ENCODE measurements at places on chromosomes 11 and 22.

DNA sequence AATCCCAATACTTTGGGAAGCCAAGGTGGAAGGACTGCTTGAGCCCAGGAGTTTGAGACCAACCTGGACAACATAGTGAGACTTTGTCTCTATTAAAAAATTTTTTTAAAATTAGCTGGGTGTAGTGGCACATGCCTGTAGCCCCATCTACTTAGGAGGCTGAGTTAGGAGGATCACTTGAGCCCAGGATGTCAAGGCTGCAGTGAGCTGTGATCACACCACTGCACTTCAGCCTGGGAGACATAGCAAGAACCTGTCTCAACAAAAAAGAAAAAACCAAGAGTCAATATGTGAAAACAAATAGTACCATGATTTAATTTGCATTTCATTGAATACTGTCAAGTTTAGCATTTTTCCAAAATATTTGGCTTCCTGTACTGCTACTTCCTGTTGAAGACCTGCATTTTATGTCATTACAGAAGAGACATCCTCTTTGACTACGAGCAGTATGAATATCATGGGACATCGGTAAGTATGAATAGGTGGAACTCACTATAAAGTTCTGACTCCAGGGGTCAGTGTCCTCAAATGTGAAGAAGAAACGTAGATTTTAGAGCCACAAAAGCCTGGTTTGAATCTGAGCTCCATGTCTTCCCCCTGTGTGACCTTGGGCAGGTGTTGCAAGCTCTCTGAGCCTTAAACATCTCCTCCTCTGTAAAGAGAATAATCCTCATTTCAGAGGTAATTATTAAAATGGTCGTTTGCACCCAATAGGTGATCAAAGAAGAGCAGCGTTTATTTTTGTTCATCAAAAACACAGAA is 16.0 kb downstream of the CDC45 start:
- DNase-seq = no peak

DNA sequence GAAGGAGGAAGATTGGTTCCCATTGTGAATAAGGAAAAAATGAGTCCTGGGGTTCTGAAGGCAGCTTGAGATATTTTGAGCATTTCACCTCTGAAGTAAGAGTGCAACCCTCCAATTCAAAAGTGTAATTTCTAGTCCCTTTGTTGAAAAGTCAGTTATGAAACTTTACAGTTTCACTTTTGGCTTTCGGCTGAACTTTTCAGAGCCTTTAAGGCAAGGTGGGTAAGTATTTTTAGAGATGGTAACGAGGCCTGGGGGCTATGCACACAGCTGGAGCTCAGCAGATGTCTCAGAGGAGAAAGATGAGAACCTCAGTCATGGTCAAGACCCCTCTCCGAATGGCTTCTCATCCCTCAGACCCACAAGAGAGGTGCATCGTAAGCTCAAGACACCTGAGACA is 267.6 kb downstream of the KIRREL3 start:
- DNase-seq = no peak

GRCh38 chr11:6607190-6607795 is 3.7 kb downstream of the ILK start:
- DNase-seq = no peak

DNA sequence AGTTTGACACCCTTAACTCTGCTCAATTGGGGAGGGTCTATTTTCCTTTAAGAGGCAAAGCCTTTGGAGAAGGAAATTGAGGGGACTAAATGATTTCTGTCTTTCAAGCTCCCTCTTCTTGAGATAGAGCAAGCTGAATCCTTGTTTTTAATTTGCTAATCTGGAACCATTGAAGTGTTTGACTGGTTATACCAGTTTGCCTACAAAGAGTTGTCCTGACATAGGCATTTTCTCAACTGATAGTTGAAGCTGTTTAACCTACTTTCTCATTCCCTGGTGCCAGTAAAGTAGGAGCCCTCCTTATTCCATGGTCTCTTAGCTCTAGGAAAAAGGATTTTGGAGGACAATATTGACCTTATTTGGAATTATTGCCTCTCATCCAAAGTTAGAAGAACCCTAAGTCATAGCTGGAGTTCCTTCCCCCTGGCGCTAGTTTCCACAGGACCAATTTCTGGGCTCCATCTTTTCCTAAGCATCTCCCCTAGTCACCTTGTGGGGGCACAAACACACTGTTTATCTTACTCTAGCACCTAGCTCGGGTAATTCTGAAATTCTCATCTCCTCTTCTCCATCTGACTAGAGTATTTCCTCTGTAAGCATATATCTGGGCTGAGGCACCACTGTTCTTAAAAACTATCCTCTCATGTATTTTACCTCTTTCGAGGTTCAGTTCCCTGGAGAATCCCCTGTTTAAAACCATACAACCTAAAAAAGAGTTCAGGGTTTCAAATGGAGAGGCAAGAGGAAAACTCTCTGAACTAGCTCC is 7.4 kb downstream of the ZDHHC5 start:
- DNase-seq = no peak

DNA sequence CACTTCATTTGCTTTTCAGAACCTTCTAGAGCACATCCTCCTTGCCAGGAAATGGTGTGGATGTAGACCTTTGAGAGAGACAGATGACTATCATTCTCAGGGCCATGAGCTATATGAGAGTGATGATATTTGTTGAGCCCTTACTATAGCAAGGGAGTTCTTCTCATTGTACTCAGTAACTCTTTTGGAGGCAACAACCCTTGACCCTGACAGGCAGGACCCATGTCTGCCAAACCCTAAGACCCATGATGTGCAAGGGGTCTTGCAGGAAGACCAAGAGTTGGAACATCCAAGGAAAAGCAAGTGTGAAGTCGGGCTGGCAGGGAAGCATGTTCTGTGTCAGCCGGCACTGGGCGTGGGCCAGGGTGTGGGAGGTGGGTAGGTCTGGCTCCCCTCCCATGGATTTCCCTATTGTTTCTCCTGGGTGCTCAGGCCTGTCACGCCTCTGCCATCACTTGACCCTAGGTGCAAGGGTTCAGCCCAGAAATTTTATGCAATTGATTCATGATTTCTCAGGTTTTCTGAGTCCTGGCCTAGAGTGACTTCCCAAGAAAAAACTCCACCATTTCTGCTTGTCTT is 1.2 kb downstream of the FOLR3 start:
- DNase-seq = no peak

- peak; percentile 26 for DNase-seq
Observed at GRCh38 chr11:43948341-43949225, 6.1 kb downstream of the C11orf96 start.

DNA sequence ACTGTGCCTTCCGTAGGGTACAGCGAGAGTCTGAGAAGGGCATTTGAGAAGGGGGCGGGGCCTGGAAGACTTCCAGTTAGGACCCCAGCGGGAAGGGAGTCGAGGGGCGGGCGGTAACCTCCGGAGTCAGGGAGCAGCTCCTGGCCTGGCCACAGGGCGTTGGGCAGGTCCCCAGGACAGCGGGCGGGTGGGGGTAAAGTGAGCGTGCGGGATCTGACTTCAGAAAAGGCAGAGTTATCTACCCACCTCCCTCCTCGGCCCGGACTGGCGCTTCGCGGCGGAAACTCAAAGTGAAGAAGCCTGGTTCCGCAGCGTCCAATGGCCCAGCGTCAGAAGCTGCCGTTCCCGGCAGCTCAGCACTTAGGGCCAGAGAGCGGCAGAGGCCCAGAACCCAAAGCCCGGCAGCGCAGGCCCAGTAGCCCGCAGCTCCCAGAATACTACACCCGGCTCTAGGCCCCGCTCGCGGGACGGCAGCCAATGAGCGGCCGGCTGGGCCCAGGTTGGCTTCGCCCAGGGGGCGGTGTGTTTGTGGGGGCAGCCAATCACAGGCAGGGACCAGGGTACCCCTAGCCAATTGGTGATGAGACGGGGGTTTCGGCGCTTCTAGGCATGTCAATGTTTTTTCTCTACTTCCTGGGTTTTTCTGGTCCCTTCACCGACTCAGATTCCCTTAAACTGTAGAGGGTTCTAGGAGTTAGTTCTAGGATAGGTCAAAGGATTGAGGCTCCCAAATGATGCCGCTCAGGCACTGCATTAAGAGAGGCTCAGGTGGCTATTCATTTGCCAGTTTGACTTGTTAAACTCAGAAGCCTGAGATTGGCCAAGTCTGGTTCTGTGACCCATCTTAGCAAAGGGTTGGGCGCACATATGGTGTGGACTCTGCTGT is at the start of gene TRIM68:
Gene TRIM68, minus strand, starts transcription at position 451 of the 886 bp plus-strand sequence. CDS start 2,727 bp downstream, outside the sequence.
- peak; percentile 90 for DNase-seq

GRCh38 chr11:132119573-132119972 is 749.2 kb downstream of the NTM start:
- DNase-seq = no peak

- no peak for DNase-seq
Observed at GRCh38 chr22:24205438-24206195, 24.3 kb downstream of the SUSD2 start.

GRCh38 chr11:72326151-72326848 is 82.3 kb upstream of the PHOX2A start:
- peak; percentile 89 for DNase-seq

DNA sequence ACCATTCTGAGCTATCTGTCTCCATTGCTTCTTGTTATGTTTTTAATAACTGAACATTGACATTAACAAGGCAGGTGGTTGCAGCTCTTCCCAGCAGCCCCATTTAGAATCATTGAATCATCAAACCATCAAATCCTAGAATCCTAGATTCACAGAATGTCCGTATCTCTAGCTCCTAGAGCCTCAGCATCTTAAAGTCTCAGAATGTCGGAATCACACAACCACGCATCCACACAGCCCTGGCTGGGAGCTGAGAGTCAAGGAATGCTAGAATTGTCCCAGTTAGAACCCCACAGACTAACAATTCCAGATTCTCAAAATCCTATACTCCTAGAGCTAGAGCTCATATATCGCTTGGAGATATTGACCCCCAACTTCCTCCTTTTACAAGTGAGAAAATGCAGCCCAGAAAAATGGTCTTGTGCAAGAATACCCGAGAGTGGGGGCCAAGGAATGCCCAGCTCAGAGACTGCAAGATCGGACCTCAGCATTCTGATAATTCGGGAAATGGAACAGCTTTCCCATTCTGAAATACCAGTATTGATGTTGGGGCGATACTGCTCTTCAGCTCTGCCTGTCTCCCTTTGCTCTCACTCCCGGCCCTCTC is 38.8 kb downstream of the PDE2A start:
- no peak for DNase-seq

- DNase-seq = no peak
Observed at GRCh38 chr11:27409049-27409448, 46.0 kb upstream of the CCDC34 start.

GRCh38 chr11:35029979-35030682 is 108.8 kb upstream of the CD44 start:
- no peak for DNase-seq

GRCh38 chr11:25327656-25328055 is 830.8 kb downstream of the LUZP2 start:
- DNase-seq = no peak

GRCh38 chr22:22703715-22704114 is 59.3 kb downstream of the GGTLC2 start:
- DNase-seq = no peak

DNA sequence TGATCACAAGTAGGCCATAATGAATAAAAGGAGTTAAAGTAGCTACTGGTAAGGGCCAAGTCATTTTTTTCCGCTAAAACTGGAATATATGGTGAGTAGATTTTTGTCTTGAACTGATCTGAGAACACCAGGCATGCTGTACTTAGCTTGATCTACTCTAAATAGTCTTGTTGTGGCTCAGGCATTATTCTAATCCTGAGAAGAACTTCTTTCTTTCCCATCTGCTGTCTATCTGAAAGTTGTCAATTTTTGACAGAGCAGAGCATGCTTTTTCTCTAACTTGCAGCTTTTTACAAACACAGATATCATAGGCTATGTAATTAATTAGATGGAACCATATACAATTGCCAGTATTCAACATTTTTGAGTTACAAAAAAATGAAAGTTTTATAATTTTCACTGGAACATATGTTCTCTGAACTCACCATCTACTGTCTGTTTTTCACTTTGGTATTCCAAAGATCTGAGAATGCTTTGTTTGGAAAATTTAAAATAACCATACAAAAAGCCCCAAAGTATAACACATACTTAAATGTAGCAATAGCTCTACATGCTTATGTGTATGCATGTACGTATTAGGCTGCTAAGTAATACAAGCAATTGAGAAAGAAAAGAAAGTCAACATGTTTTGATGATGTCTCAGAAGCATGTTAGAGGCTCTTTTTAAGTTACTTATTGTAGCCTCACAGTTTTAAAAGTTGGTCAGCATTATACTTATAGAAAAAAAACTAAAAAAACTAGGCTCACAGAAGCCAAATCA is 542.7 kb upstream of the LUZP2 start:
- DNase-seq = no peak

- peak; percentile 81 for DNase-seq
Observed at GRCh38 chr22:45240810-45241631, at the start of gene KIAA0930. KIAA0930 (minus strand) TSS chr22:45240894; CDS start chr22:45240703, 191 bp downstream.

DNA sequence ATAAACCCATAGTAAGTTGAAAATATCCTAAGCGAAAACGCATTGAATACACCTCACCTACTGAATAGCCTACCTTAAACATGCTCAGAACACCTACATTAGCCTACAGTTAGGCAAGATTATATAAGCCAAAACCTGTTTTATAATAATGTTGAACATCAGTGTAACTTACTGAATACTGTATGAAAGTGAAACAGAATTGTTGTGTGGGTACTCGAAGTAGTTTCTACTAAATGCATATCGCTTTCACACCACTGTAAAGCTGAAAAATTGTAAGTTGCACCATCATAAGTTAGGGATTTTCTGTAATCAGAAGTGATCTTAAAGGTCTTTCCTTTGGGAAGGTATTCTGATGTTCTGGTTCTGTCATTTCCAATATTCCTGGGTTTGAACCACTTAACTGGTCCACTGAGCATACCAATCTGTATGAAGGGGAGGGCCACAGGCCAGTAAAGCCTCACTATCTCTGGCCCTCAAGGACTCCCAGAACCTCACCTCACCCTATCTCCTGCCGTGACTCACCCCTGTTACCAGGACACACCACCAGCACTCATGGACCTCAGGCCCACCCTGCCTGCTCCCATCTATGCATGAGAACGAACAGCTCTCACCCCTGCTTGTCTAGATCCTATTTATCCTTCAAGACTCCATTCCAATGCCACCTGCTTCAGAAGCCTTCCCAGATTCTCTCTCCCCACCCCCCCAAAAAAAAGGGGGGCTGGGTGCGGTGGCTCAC is 70.0 kb downstream of the NAT10 start:
- no peak for DNase-seq

DNA sequence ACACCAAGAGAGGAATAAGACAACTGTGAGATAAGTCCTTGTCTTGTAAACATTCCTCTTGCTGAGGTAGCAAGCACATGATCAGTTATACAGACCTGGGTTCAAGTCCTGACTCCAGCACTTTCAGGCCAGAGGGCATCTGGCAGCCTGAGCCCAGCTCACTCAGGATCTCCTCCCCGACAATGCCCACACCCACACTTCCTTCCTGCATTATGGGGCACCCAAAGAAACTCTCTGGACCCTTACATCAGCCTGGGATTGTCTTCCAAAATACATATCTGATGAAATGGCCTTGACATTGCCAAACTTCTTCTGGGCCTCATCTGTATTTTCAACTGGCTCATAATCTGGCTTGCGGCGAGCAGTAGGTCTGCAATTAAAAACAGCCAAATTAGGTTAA is 48.6 kb downstream of the ARFGAP3 start:
- no peak for DNase-seq

GRCh38 chr11:26522912-26523610 is 49.0 kb downstream of the MUC15 start:
- DNase-seq = no peak

Data from BE2C (cell line).